ENCODE measurements at places on chromosomes 5 and 9.

GRCh38 chr5:10257870-10258269 lies 7.8 kb downstream of the CCT5 start:
- no peak for DNase-seq

DNA sequence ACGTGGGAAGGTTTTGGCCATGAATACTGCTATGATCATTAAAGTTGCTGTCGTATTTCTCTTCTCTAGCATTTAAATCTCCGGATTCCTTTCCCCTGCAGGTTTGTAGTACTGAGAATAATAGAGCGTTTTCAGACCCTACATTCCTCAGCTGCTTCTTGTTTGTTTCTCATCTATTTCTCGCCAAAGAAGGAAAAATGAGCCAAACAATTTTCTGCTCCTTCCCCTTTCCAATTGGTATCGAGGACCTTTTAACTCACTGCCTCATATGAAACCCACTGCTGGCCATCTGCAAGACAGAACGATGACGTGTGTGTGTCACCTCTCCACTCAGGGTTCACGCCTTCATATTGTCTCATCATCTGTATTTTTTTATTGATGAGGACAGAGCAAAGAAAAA lies 689.4 kb upstream of the WWC1 start:
- no peak for DNase-seq

DNA sequence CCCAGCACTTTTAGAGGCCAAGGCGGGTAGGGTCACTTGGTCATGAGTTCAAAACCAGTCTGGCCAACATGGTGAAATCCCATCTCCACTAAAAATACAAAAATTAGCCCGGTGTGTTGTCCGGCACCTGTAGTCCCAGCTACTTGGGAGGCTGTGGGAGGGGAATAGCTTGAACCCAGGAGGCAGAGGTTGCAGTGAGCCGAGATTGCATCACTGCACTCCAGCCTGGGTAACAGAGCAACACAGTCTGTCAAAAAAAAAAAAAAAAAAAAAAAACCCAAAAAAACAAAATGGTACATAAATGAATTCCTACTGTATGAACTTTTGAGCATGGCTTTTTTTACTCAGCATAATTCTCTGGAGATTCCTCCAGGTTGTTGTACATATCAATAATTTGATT lies 37.6 kb upstream of the PCAT7 start:
- no peak for DNase-seq

- DNase-seq: no peak
These were observed 25.3 kb upstream of the PPP1R2B start for GRCh38 chr5:156824800-156825199.

GRCh38 chr5:167579693-167580055 lies 711.8 kb upstream of the WWC1 start:
- no peak for DNase-seq

- DNase-seq: no peak
These were observed 151.0 kb downstream of the ENTREP1 start for GRCh38 chr9:69476016-69476415.

- peak; percentile 84 for DNase-seq
These were observed 1.9 kb downstream of the VLDLR start for GRCh38 chr9:2623288-2624050.

- peak; percentile 63 for DNase-seq
These were observed 509 bp downstream of the LVRN start for GRCh38 chr5:115962565-115963402.

DNA sequence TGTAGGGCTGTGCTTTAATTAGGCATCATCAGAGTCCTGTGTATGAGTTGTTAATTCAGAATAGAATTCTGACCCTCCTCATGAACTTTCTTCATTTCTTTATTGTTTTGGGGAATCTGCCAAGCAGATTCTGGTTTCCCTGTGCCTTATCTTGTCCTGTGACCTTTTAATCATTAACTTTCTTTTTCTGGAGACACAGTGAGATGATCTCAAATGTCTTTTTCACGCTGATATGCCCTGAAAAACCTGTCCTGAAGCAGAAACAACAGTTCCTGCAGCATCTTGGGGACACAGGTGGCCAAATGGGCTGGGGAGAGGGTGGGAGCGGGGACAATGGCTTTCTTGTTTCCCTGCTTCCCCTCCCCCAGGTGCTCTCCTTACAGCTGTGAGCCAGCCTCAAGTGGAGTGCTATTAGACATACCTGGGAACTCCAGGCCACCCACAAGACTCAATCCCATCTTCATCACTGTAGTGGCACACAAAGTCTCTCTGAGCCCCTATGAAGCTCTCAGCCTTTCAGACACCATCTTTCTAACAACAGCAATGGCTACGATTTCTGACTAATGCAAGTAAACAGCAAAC lies 213.8 kb downstream of the ATP10B start:
- DNase-seq: no peak

DNA sequence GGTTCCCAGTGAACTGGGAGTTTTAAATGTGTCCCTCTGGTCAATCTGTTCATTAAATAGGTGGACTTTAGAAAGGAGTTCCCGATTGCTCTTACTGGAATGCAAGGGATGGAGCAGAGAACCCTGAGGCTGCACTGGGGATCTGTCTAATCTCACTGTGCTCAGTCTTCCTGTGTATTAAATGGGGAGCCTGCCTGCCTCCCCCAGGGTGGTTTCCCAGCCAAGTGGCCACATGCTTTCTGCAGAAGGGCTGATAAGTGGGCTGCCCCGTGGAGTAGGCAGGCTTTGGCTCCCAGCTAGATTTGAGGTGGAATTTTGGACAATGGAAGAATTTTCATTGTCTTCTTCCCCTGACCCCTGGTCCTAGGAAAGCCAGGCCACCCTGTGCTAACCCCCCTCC lies 14.0 kb upstream of the PHYHD1 start:
- DNase-seq: no peak

DNA sequence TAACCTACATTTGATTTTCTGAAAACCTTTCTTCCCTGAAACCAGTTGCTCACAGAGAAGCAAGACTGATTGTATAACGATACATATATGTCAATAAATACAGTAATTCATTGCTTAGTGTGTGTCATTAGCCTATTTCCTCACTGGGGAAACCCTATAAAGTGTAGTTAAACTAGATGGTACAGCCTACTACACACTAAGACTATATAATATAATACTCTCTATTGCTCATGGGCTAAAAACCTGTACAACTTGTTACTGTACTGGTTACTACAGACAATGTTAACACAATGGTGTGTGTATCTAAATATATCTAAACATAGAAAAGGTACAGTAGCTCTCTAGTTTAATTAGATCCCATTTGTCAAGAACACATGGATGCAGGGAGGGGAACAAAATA lies 181.2 kb downstream of the CDH18 start:
- no peak for DNase-seq

DNA sequence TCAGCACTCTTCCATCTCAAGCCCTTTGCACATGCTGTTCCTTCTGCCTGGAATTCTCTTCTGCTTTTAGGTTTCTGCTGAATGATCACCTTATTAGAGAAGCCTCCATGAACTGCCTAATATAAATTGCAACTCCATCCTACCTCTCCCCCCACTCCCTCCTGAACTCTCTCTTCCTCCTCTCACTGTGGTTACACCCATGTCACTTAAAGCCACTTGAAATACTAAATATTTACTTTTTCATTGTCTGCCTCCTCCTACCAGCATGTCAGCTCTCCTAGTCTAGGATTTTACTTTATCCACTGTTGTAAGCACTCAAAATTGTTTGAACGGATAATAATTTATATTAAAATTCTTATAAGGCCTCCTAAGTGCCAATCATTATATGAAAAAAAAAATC lies 43.8 kb downstream of the ACTL7B start:
- no peak for DNase-seq

GRCh38 chr9:89032173-89032572 lies 40.9 kb downstream of the S1PR3 start:
- DNase-seq: no peak

DNA sequence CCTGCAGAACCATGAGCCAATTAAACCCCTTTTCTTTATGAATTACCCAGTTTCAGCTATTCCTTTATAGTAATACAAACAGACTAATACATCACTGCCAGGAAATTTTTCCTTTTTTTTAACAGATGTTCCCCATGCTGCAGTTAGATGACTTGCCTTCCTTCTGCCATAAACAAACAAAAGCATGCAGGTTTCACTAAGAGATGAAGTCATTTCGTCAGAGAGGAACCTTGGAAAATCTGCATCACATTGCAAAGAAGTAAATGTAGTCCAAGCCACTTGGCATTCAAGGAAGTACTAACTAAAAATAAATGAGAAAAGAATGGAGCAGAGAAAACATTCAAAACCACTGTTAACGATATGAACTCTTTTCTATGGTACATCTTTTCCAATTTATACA lies 194.1 kb upstream of the EFNA5 start:
- no peak for DNase-seq

DNA sequence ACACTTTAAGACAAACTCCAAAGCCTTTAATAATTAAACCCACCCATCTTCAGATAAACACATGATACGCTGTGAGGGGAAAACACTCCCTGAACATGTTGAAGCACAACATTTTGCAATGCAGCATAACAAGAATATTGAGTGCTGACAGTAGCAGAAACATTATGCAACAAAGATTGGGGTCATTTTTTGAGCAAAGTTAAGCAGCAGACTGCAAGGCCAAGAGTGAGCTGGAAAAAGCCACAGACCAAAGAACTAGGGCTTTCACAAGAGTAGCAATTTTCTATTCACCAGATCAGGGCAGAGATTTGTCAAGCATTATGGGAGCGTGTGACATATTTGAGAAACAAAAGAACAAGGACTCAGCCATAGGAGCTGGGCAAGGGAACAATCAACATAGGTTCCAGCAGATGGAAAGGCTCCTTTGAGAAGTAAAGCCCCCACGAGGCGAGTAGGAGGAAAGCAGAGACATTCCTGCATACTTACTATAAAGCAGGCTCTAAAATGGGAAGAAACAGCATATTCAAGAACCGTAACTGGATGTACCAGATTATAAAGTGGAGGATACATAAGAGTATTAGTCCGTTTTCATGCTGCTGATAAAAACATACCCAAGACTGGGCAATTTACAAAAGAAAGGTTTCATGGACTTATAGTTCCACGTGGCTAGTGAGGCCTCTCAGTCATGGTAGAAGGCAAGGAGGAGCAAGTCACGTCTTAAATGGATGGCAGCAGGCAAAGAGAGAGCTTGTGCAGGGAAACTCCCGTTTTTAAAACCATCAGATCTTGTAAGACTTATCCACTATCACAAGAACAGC lies 4.8 kb upstream of the TTC23L start:
- no peak for DNase-seq

DNA sequence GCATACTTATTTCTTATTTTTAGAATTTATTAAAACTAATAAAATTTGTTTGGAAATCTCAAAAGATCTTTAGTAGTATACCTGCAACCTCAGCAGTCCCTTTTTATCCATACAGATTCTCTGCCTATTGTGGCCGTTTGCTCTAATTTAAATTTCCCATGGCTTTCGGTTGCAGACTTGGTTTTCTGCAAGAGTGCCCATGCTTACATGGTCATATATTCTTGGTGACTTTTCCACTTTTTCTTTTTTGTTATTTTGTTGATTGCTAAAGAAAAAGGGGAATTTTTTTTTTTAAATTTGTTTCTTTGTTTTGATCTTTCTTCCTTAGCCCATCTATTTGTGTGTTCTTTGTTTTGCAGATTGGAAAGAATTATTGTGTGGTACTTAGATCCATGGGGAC lies 20.6 kb downstream of the ZCCHC7 start:
- DNase-seq: no peak

- peak; percentile 9 for DNase-seq
These were observed 4.5 kb downstream of the UBE2D2 start for GRCh38 chr5:139565411-139566305.

GRCh38 chr5:102106599-102106998 lies 189.5 kb downstream of the SLCO4C1 start:
- no peak for DNase-seq

DNA sequence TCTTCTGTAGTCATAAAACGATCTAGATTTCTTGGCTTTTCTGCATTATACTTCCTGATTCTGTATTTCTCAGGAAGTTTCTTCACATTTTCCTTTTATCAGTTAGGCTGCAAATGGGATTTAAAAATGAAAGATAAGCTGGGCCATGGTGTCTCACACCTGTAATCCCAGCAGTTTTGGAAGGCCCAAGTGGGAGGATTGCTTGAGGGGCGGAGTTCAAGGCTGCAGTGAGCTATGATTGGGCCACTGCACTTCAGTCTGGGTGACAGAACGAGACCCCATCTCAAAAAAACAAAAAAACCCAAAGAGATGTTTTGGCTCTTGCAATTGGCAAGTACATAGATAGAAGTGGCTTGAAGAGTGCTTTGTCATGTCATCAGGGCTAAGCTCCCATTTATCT lies 26.2 kb upstream of the APC start:
- no peak for DNase-seq

DNA sequence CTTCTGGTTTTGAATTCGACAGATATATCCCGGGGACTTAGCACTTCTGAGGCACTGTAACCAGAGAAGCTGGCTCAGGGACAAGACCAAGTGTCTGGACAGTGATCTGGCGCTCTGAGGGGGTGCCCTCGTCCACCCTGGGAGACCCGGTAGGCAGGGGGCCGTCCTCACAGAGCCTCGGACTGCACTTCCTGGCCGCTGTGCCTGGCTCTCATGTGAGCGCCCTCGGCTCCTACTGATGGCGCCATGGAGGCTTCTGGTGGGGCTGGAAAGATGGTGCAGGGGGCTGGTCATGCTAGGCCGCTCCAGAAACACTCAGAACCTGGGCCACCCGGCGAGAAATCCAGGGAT lies 18.8 kb upstream of the SLC6A3 start:
- DNase-seq: peak; percentile 54

DNA sequence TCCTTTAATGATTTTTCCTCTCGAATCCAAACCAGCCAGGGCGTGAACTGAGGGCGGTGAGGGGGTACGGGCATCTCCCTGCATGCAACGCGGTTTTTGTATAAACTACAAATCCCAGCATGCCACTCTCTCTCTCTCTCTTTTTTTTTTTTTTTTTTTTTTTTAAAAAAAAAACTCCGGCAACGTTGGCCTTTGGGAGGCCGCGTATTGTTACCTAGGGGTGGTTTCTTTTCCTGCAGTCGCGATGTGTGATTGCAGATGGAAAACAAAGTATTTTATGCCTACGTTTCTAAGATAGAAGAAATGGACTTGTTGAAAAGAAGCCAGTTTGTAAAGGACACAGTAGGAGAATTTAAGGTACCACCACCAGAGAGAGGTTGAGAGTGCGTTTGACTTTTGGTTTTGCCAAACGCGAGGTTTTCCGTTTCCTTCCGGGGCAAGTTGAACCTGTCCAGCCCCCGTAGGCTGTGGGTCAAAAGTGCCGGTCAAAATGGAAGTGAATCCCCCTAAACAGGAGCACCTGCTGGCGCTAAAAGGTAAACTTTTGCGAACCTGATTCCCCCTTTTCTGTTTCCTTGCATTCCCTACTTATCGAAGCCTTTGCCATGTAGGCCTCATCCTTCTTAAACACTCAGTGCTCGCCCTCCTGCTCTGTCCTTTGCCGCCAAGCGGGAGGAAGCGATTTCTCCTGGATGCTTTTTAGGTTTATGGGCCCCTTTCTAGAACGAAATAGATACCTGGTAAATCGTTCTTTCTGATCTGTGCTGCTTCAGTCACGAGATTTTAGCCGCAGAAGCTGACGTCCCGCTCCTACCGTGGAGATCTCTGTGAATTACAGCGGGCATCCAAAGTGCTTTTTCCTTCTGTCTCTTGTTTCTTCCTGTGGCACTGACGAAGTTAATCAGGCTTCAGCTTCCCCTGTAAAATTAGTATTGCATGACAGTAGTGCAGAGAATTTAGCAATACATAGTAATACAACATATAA lies at the start of the genes SHLD3 and TRAPPC13:
Gene SHLD3, plus strand, starts transcription at position 457 of the 985 bp plus-strand sequence. CDS start 4,561 bp downstream, outside the sequence.
Gene TRAPPC13, plus strand, starts transcription at position 457 of the 985 bp plus-strand sequence. Its CDS starts 34 bp downstream, at position 491.
- peak; percentile 83 for DNase-seq

Measured in upper lobe of right lung (tissue), 1 donor.